ENCODE measurements at places on chromosomes 5 and 9. TPM values are rescaled to one million over a fixed set of nuclear protein-coding genes. Genes with fewer than 3 reads are reported as not detected.

CCL21 gene
- not detected for polyA plus RNA-seq

MAP1B gene
- polyA plus RNA-seq: 234 TPM

NUTM2F gene
- 1.5 TPM for polyA plus RNA-seq

EQTN gene
- not detected for polyA plus RNA-seq

GRM6 gene
- not detected for polyA plus RNA-seq

TAF1L gene
- polyA plus RNA-seq: not detected

KIF3A gene
- 94.4 TPM for polyA plus RNA-seq

TSSK1B gene
- not detected for polyA plus RNA-seq

GDA gene
- polyA plus RNA-seq: 0.26 TPM

SLC46A2 gene
- not detected for polyA plus RNA-seq

GLRA1 gene
- not detected for polyA plus RNA-seq

STOM gene
- polyA plus RNA-seq: not detected

MAMDC2 gene
- polyA plus RNA-seq: 0.56 TPM

NAIP gene
- polyA plus RNA-seq: 31.1 TPM

OCLN gene
- 7.5 TPM for polyA plus RNA-seq

HIGD2A gene
- 81.3 TPM for polyA plus RNA-seq

PPP3R2 gene
- polyA plus RNA-seq: not detected

EXD3 gene
- polyA plus RNA-seq: 32.9 TPM

DNAI1 gene
- polyA plus RNA-seq: 0.99 TPM

PAX5 gene
- not detected for polyA plus RNA-seq

SERF1B gene
- polyA plus RNA-seq: 233 TPM

CAMK4 gene
- polyA plus RNA-seq: 16.6 TPM

TOMM5 gene
- 262 TPM for polyA plus RNA-seq

SPEF2 gene
- 18.5 TPM for polyA plus RNA-seq

STK32A gene
- polyA plus RNA-seq: 23.1 TPM

PCDHB16 gene
- 2.8 TPM for polyA plus RNA-seq

PGM5 gene
- polyA plus RNA-seq: not detected

PCDHB4 gene
- 4.2 TPM for polyA plus RNA-seq

CATSPER3 gene
- polyA plus RNA-seq: 0.80 TPM

LCN2 gene
- not detected for polyA plus RNA-seq

SH2D3C gene
- 19.4 TPM for polyA plus RNA-seq

SPRY4 gene
- 0.12 TPM for polyA plus RNA-seq

WDR31 gene
- 0.59 TPM for polyA plus RNA-seq

ANXA6 gene
- polyA plus RNA-seq: 27.5 TPM

PAPPA gene
- 0.40 TPM for polyA plus RNA-seq

IL13 gene
- 0.25 TPM for polyA plus RNA-seq

DPP7 gene
- polyA plus RNA-seq: 23.3 TPM

PRDM9 gene
- not detected for polyA plus RNA-seq
